ENCODE measurements at places on chromosomes 4 and X.

DNA sequence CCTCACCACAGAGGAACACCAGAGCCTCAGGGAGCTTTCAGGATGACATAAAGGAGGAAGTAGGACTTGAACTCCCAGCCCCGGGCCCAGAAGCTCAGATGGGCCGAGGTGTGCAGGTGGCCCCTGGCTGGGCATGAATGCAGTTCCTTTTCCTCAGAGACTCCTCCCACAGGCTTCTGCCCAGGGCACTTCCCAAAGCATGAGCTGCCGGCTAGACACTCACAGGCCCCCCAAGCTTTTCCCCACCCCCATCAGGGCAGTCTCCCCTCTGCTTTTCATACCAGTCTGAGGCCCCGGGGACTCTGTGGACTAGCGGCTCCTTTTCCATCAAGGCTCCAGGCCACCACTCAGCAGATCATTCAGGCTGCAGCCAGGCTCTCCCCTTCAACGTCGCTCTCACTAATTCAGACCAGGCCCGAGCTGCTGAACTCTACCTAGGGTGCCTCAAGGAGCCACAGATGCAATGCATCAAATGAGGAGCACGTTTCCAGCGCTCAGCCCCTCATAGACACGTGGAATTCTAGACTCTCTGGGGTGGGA, 36.9 kb downstream of the HMX1 start:
- no peak for DNase-seq

- DNase-seq, result peak; percentile 59
Measured at GRCh38 chr4:78612398-78613178, 61.0 kb downstream of the ANXA3 start.

GRCh38 chrX:123108513-123109427, 75.3 kb upstream of the GRIA3 start:
- DNase-seq, result no peak

- no peak for DNase-seq
Measured at GRCh38 chr4:184823014-184823413, 2.8 kb downstream of the ACSL1 start.

GRCh38 chr4:10535912-10536311, 78.7 kb upstream of the ZNF518B start:
- no peak for DNase-seq

GRCh38 chrX:136086521-136086920, 60.8 kb upstream of the FHL1 start:
- DNase-seq, result no peak

DNA sequence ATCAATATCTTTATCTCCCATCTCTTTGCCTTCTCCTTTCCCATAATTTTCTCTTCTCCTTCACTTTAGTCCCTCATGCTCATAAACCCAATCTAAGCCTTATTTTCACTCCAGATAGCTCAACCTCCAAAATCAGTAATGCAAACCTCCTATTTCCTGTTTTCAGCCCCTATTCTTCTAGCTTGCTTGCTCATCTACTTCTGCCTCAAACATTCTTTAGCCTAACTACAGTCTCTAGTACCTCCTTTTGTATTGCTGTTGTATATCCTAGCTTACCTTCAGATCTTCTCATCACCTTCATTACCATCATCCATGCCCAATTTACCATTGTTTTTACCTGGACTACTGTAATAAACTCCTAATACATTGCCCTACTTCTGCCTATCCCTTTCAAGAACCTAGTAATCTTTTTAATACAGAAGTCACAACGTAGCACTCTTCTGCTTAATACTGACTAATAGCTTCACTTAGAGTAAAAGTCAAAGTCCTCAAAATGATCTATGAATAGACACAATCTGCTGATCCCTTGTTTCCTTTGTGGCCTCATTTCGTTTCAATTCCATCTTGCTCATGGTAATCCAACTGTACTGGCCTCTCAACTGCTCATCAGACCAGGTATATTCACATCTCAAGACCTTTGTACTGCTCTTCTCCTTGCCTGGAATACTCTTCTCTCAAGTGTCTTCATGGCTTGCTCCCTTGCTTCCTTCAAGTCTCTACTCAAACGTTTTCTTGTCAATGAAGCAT, 123.4 kb downstream of the FAM13A start:
- no peak for DNase-seq

GRCh38 chr4:5747738-5748375, 36.9 kb downstream of the EVC start:
- no peak for DNase-seq

GRCh38 chr4:61785761-61786160, 585.6 kb downstream of the ADGRL3 start:
- DNase-seq, result no peak

GRCh38 chrX:3307881-3308280, 38.6 kb downstream of the MXRA5 start:
- no peak for DNase-seq

- DNase-seq, result no peak
Measured at GRCh38 chrX:48823053-48823452, 3.3 kb upstream of the ERAS start.

GRCh38 chrX:23373129-23373804, 38.6 kb downstream of the PTCHD1 start:
- DNase-seq, result peak; percentile 2

DNA sequence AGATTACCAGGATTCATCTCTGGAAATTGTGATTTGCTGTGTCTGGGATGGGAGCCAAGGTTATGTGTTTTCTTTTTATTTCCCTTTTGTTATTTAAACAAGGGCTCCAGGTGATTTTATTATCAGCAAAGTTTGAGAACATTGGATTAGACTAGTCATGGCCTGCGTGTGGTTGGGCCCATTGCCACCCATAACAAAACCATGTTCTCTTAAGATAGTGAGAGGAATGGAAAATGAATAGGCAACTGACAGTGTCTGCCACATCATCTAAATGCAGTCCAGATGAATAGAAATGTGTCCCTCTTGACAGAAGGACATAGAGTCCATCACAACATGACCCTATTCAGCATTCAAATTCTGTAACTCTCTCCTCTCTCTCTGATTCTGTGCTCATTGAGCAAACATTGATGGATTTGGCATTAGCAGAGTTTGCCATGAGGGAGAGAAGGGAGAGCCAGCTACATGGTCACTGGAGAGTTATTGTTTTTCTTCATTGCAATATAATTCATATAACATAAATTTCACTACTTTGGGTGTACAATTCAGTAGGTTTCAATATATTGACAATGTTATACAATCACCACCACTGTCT, 11.7 kb downstream of the XK start:
- DNase-seq, result no peak

GRCh38 chr4:25504932-25505636, 128.0 kb downstream of the ANAPC4 start:
- no peak for DNase-seq

GRCh38 chrX:10011261-10011931, 44.2 kb downstream of the CLDN34 start:
- peak; percentile 37 for DNase-seq

DNA sequence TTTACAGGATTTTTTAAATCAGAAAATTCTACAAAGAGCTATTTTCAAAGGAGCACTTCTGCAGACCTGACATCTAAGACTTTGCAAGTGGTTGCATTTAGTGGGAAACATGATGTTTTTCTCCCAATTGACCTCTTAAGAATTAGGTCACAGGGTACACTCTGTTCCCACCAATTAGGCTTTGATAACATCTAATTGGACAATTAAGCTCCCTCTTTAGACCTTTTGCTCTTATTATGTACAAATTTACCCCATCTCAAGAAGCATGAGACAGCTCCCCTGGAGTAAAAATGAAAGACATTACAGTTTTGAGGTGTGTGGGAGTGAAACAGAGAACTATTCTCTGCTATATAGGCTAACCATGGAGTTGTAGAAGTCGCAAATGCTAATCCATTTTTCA, 31.8 kb upstream of the AGA start:
- DNase-seq, result no peak

GRCh38 chr4:159484864-159485263, 382.0 kb downstream of the RAPGEF2 start:
- no peak for DNase-seq

DNA sequence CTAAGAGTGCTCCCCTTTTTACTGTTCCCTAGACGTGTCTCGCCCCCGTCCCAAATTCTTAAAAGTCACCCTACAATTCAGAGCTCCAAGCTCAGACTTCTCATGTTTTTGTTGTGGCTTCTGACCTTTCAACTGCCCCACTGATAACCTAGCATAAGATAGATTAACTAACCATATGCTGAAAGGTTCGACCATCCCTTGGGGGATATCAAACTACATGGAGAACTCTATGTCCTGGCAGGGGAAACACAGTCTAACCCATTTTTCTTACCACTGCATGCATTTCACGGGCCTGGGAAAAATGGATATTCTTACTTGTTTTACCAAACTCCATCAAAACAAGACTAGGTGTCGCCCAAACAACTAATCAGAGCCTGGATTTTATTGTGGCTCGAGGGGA, 236.4 kb upstream of the MID1 start:
- no peak for DNase-seq

GRCh38 chrX:131405497-131405896, 116.4 kb upstream of the IGSF1 start:
- DNase-seq, result no peak

- no peak for DNase-seq
Measured at GRCh38 chrX:45709381-45709780, 508.7 kb upstream of the DIPK2B start.

- DNase-seq, result no peak
Measured at GRCh38 chr4:163090997-163091684, 75.5 kb downstream of the NAF1 start.

- peak; percentile 62 for DNase-seq
Measured at GRCh38 chr4:101596781-101597552, 193.6 kb upstream of the BANK1 start.

- no peak for DNase-seq
Measured at GRCh38 chr4:823176-823760, 2.7 kb downstream of the CPLX1 start.

- no peak for DNase-seq
Measured at GRCh38 chr4:144572660-144573059, 73.3 kb upstream of the HHIP start.

DNA sequence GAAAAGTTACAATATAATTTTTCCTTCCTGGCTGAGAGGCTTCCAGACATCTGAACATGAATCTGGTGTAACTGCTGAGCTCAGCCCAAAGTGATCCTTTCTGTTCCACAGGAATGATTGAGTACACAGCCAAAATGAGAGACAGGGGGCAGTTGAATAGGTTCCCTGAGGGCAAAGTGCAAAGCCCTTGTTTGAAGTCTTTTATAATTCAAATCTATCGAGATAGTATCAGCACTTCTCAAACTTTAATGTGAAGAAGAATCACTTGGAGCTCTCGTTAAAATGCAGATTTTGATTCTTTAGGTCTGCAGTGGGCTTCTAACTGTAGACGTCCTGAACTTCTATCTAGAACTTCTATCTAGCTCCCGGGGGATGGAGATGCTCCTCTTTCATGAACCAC, 54.4 kb upstream of the BMP2K start:
- DNase-seq, result no peak

DNA sequence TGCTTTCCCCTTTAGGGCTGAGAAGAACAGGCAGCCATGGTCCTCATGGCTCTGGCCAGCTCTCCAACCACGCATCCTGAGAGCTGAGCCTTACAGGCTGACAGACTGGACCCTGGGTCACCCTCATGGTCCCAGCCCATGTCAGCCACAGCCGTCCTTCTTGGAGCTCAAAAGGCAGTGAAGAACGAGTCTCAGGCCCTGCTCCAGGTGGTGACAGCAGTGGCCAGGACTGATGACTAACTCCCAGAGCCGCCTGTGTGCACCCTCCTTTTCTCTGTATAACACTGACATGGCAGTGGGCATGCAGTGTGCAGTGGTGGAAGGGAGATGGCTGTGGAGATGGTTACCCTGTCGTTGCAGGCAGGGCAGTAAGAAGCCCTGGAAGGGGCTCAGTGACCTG, 10.3 kb upstream of the DUSP9 start:
- no peak for DNase-seq

DNA sequence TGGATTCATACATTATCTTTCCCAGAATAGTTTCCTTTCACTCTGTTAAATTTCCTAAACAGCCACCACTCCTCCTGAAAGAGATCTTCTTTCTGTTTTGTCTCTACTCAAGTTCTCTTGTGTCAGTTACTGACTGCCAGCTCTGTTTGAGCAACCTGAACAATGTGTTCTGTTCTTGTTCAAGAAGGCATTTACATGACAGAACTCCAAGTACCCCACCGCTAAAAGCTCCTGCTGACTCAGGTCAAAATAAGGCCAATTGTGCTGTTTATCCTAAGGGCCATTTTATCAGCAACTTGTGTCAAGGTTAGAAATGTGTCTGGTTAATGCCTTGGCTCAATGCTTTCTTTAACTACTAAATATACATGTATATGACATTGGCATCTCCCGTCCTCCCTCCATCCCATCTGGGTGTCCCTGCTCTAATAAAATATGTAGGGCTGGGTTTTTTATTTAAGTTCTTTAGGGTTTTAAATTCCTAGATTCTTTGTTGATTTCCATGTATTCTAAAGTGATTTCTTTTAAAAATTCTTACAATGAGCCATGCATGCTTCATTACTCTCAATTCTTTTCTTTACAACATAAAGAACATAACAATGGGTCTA, 144.3 kb upstream of the PAQR3 start:
- no peak for DNase-seq

DNA sequence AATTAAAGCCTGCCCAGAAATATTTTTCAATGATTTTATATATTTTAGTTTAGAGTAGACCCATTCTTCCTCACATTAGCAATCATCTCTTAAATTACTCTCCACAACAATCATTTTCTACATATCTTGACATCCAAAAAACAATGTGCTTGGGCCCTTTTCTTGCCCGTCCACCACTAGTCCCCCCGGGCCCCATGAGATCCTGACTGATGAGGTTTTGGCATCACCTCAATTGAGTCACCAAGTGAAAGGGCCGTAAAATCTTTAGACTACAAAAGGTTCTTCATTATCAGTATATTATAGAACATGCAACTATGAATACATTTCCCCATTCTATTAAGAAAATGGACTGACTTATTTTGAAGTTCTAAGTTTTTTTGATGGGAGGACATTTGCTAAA, 4.0 kb upstream of the CDKL2 start:
- DNase-seq, result no peak

GRCh38 chrX:134969726-134970125, 21.1 kb upstream of the SMIM10 start:
- DNase-seq, result no peak

Data from inflammatory macrophage treated with lipopolysaccharide for 4 hours (primary cell).